ENCODE measurements at places on chromosomes 6 and 20.
A peak's percentile ranks its signal among the peaks of the same experiment; 100 is the strongest.

DNA sequence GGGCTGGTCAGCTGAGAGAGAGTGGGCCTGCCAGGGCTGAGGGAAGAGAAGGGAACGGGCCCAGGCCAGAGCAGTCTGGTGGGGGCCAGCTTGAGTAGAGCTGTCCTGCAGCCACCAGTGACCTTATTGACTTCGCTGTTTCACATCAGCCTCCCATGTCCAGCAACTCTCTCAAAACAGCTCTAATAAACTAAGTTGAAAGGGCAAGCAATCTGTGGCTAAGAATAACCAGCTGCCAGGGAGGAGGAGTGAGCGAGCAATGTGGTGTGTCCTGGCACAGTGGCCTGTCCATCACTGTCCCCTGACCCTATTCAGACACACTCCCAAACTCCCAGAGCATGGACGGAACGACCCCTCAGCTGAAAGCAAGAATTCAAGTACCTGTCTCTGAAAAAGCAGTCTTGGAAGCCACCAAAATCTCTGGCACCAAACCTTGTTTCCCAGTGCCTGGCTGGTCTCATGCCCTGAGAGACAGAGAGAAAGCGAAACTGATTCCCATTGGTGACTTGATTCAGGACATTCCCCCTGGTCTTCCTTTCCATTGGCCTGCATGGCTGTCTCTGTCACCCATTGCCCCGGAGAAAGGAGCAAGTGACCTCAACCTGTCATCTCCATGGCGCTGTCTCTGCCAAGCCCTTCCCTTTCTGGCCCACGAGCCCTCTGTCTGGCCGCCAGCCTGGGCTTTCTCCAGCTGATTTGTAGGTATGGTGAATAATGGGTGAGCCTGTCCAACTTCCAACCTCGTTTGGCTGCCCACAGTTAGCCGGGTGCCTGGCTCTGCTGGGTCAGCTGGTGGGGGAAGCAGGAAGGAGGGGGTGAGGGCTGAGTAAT lies at the start of gene DDO:
DDO (minus strand) TSS at position 490 of the 831 bp plus-strand sequence. CDS start 2,113 bp downstream, outside the sequence.
- DNase-seq, result peak; percentile 83

DNA sequence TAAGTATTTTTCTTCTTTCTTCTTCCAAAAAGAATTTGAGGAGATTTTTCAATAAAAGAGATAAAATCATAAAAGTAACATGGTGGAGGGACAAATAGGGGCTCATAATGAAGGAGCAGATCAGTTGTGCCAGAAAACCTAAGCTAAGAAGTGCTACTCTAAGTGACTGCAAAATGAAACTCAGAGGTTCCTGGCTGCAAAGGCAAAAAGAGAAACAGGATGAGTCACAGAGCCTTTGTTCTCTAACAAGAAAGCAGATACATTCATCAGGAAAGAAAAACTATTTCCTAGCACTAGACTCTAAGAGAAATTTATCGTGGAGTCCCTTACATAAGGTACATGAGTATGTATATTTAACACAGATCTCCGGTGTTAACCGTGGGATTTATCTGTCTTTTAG lies 49.8 kb downstream of the TSHZ2 start:
- no peak for DNase-seq

DNA sequence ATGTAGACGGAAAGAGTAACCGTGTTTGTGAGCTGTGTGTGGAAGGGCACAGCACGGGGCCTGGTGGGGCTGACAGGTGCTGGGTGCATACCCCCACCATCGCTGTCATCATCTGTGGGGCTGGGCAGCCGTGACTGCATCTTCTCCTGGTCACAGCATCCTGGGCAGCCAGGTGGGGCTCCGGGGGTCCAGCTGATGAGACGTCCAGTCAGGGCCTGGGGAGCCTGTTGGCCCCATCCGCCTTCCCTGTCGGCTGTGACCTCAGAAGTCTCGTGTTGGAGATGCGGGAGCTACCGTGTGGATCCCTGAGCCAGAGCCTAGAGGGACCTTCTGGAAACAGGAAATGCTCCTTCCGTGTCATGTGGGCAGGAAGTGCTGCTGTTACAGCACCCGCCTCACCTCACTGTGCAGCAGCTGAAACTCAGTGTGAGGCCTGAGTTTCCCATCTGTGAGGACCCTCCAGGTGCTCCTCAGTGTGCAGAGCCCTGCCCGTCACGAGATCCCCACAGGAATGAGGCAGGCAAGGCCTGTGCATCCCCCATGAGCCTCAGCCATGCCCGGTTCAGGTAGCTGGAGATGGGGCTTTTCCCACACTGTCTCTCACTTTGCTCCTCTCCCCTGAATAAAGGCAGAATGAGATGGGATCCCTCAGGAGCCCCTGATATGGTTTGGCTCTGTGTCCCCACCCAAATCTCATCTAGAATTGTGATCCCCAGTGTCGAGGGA lies 108.7 kb downstream of the ERMARD start:
- DNase-seq, result no peak

DNA sequence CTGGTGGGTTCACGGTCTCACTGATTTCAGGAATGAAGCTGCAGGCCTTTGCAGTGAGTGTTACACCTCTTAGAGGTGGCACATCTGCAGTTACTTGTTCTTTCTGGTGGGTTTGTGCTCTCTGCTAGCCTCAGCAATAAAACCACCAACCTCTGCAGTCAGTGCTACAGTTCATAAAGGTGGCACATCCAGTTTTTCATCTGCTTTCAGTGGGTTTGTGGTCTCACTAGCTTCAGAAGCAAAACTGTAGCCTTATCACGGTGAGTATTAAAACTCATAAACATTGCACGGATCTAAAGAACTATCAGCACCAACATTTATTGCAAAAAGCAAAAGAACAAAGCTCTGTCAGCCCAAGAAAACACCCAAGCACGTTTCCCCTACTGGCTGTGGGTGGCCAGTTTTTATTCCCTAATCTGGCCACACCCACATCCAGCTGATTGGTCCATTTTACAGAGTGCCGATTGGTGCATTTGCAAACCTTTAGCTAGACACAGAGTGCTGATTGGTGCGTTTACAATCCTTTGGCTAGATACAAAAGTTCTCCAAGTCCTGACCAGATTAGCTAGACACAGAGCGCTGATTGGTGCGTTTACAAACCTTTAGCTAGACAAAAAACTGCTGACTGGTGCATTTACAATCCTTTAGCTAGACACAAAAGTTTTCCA lies 3.4 kb upstream of the TMEM14C start:
- no peak for DNase-seq

GRCh38 chr6:17879184-17879583 lies 108.3 kb downstream of the KIF13A start:
- no peak for DNase-seq

Measured in C1 segment of cervical spinal cord (tissue), 14 donors.